Activated naive CD4-positive, alpha-beta T cell treated with anti-CD3 and anti-CD28 coated beads for 36 hours (primary cell): ENCODE measurements at places on chromosomes 5 and 9. TPM values are rescaled to one million over a fixed set of nuclear protein-coding genes. Genes with fewer than 3 reads are reported as not detected.

The EGFLAM gene
- total RNA-seq = not detected

The VCAN gene
- total RNA-seq = not detected

The LOX gene
- total RNA-seq = not detected

GRCh38 chr5:149956685-149957084, 3.9 kb upstream of the SLC26A2 start:
- DNase-seq = no peak

The ADRA1B gene
- total RNA-seq = not detected

The ANKRD34B gene
- 0.10 TPM for total RNA-seq

DNA sequence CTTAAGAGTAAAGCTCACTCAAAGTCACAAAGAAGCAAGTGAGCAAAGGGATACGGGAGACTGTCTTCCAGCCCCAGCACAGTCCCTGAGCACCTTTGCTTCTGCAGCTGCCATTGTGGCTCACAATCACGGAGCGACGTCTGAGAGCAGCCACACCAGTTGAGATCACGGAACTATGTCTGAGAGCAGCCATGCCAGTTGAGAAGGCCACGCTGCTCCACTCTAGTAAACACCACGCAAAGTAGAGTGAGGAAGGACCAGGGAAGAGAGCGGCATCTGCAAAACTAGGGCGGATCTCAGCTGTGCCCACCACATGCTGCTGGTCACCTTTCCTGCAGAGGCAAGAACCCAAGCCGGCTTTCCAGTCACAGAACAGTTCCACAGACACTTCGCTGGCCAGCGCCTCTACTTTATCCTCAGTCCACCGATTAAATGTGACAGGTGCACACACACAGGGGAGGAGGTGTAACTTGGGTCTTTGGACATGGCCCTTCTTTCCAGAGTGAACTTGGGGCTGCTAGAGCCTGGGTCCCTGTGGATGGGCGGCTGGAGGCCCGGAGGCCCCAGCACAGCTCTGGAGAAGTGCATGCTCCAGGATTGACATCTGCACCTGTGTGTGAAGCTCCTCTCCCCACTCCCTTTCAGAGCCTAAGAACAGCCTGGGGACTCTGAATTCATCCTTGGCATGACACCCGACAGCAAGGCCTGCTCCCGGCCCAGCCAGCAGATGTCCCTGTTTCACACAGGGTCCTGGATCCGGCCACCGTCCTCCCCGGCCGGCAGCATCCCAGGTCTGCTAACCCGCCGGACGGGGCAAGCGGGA, 324.9 kb upstream of the IRX4 start:
- DNase-seq = no peak
